ENCODE measurements at places on chromosomes 5 and 9. TPM values are rescaled to one million over a fixed set of nuclear protein-coding genes. Genes with fewer than 3 reads are reported as not detected.

Gene PCDHB13
- 0.07 TPM for total RNA-seq

Gene ARID3C
- 0.18 TPM for total RNA-seq

Gene PGM5
- total RNA-seq, result not detected

Gene LCN6
- not detected for total RNA-seq

Gene CDO1
- total RNA-seq, result 0.09 TPM

Gene INIP
- 13.6 TPM for total RNA-seq

Gene MARCHF11
- total RNA-seq, result not detected

Gene PCDHA13
- 0.07 TPM for total RNA-seq

Gene WNK2
- 6.1 TPM for total RNA-seq

Gene SMIM32
- not detected for total RNA-seq

Gene CSF1R
- total RNA-seq, result 0.17 TPM

Gene GCNT4
- total RNA-seq, result 0.47 TPM

Gene SERF1A
- 2.3 TPM for total RNA-seq

Gene ACOT12
- total RNA-seq, result not detected

Gene MTAP
- total RNA-seq, result 8.7 TPM

Gene TAS2R1
- not detected for total RNA-seq

Gene ADGRD2
- not detected for total RNA-seq

Gene PLAC8L1
- not detected for total RNA-seq

Gene PLEKHG4B
- 0.78 TPM for total RNA-seq

Gene SHROOM1
- 11.0 TPM for total RNA-seq

Gene PCDHA11
- total RNA-seq, result 0.43 TPM

Gene DAB2
- 10.6 TPM for total RNA-seq

Gene CDC14B
- 10.1 TPM for total RNA-seq

Gene SPINK13
- total RNA-seq, result not detected

Gene FGF18
- 0.25 TPM for total RNA-seq
